ENCODE measurements at places on chromosomes 4 and X. TPM values are rescaled to one million over a fixed set of nuclear protein-coding genes. Genes with fewer than 3 reads are reported as not detected.

Gene PARM1
- total RNA-seq: 2.4 TPM

DNA sequence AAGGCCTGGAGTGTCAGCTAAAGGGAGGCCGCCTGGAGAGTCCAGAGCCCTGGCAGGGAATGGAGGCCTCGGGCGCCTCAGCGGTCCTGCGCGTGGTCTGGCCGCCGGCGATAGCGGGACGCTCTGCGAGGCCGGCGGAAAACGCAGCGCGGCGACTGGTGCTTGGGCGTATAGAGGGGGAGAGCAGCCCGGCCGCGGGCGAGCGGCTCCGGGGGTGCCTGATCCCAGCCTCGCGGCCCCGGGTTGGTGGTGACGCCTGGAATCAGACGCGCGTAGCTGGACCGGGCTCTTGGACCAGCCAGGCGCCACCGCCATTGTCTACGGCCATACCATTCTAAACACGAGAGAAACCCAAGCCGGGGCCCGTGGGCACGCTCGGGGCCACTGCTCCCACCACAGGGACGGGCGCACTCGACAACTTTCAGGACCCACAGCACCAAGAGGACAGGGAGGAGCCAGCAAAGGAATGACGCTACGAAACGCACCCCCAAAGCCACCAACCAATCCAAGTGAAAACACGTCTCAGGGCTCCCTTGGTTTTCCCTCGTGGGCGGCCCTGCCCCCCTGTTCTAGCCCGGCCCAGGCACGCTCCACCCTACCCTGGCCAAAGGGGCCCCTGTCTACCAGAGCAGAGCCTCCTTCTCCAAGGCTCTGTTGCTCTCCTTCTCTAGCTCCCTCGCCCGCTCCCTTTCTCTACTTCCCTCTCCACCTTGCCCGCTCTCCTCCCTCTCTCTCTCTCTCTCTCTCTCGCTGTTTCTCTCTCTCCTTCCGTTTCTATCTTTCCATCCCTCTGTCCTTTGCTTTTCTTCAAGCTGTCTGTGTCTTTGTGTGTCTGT is 7.8 kb downstream of the FRG2 start:
- DNase-seq: no peak

- DNase-seq: peak; percentile 89
These were observed 50.4 kb upstream of the PTPN13 start for GRCh38 chr4:86543560-86544309.

Gene PABPC1L2B
- total RNA-seq: not detected

Gene DCAF8L2
- not detected for total RNA-seq

DNA sequence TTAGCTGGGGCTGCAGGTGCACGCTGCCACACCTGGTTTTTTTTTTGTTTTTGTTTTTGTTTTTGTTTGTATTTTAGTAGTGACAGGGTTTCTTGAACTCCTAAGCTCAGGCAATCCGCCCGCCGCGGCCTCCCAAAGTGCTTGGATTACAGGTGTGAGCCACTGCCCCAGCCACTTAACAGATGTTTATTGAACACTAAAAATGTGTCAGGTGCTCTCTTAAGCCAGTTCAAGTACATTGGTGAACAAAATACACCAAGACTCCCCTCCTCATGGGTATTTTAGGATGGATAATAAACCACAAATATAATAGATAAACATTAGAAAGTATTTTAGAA is 69.9 kb downstream of the TRAPPC11 start:
- no peak for DNase-seq

Gene FMR1NB
- total RNA-seq: not detected

DNA sequence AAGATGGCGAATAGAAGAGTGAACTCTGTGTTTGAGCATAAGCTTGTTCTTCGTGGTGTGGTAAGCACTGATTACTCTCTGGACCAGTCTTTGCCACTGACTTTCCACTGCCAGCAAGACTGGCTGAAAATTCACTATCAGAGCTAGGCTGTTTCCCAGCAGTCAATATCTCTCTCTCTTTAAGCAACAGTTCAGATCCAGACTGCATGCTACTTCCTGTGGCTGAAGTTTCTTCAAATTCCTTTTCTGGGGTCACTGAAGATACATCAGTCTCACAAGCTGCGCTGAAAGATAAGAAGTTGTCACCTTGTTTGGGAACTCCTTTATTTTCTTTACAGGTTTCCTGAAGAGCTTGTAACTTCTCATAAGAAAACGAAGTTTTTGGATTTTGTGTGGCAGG is 54.0 kb upstream of the FAM120C start:
- DNase-seq: no peak

Gene SGMS2
- 48.3 TPM for total RNA-seq

Gene CENPVL1
- 0.25 TPM for total RNA-seq

DNA sequence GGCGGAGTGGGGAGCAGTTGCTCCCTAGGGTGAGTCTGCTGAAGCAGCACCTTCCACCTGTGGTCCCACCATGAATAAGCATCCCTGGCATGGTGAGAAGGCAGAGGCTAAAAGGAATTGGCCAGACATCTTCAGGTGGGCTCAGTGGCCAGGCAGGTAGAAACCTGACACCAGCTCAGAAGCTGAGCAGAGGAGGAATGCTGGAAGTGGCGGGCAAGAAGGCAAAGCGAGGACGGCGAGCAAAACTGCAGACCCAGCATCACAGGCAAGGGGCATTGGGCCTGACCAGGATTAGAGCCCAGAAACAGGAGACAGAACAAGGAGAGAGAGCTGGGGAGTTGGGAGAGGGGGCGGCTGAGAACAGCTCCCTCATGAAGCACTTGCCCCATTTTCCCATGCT is 25.3 kb downstream of the TSC22D3 start:
- DNase-seq: no peak

DNA sequence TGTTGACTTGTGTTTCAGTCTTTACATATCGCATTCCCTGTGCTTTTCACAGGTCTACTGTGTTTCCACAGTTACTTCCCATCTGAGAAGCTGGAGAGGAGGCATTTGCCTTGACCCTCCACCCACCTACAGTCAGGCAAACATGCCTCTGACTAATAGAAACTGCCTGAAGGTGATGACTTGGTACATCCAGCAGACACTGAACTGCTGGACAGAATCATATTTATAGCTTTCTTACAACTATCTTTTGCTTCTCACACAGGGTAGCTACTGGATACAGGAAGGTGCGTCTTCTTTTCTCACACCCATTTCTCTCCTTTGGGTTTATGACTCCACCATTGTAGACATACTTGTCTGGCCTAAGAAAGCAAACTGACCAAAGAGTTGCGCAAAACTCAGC is 58.0 kb downstream of the VGLL1 start:
- DNase-seq: no peak

GRCh38 chr4:101031971-101032370 is 315.4 kb downstream of the PPP3CA start:
- no peak for DNase-seq

Gene CDX4
- not detected for total RNA-seq

Gene LIMCH1
- 3.2 TPM for total RNA-seq

GRCh38 chrX:17082831-17083230 is 136.4 kb downstream of the REPS2 start:
- DNase-seq: no peak

DNA sequence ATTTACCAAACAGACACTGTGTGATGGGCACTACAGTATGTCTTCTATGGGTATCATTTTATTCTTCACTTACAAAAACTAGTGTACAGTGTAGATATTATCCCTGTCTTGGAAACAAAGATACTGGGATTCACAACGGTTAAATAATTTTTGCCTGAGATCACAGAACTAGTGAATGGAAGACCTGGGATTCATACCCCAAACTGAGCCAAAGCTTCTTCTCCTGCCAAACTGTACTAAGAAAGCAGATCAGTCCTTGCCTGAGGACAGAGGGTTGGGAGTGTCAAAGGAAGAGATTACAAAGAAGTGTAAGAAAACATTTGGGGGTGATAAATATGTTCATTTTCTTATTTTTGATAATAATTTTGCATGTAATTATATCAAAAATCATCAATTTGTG is 43.1 kb downstream of the PPA2 start:
- no peak for DNase-seq

GRCh38 chrX:7941390-7942042 is 14.3 kb upstream of the PNPLA4 start:
- no peak for DNase-seq
